Colonic mucosa (tissue), 4 donors: ENCODE measurements at places on chromosomes 6 and 20.

DNA sequence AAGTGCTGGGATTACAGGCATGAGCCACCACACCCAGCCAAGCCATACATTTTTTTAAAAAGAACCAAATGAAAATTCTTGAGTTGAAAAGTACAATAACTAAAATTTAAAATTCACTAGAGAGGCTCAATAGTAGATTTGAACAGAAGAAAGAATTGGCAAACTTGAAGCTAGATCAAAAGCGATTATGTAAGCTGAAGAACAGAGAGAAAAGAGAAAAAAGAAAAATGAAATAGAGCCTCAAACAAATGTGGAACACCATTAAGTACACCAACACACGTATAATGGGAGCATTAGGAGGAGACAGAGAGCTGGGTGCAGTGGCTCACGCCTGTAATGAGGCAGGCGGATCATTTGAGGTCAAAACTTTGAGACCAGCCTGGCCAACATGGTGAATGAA is 31.0 kb downstream of the ERGIC3 start:
- DNase-seq = no peak

GRCh38 chr6:7148100-7148822 is 40.5 kb downstream of the RREB1 start:
- DNase-seq = no peak

GRCh38 chr6:159968295-159969203 is at the start of gene IGF2R:
TSS of gene IGF2R (plus strand) at chr6:159969082. CDS start at chr6:159969247, 165 bp downstream.
- DNase-seq = peak; percentile 93

GRCh38 chr6:162670345-162670744 is 57.2 kb downstream of the PRKN start:
- no peak for DNase-seq

DNA sequence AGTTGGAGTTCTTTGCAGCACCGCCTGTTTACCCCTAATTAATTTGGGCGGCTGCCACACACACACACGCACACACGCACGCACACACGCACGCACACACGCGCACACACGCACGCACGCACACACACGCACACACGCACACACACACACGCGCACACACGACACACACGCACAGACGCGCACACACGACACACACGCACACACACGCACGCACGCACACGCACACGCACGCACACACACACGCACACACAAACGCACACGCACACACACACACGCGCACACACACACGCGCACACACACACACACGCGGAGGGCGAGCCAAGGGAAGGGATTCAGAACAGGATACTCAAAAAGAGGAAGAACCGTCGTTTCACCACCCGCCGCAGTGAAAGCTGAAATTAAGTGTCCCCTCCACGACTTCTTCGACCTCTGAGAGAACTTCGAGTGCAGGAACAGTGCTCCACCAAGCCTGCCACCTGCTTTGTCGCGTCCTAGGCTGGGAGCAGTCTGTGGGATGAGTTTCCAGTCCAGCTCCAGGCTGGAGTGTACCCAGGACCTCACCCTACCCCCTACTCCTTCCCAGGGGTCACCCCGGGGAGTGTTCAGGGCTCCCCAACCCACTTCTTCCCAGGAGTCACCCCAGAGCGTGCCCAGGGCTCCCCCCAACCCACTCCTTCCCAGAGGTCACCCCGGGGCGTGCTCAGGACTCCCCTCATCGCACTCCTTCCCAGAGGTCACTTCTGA is 1.1 kb downstream of the RNASET2 start:
- DNase-seq = peak; percentile 54

DNA sequence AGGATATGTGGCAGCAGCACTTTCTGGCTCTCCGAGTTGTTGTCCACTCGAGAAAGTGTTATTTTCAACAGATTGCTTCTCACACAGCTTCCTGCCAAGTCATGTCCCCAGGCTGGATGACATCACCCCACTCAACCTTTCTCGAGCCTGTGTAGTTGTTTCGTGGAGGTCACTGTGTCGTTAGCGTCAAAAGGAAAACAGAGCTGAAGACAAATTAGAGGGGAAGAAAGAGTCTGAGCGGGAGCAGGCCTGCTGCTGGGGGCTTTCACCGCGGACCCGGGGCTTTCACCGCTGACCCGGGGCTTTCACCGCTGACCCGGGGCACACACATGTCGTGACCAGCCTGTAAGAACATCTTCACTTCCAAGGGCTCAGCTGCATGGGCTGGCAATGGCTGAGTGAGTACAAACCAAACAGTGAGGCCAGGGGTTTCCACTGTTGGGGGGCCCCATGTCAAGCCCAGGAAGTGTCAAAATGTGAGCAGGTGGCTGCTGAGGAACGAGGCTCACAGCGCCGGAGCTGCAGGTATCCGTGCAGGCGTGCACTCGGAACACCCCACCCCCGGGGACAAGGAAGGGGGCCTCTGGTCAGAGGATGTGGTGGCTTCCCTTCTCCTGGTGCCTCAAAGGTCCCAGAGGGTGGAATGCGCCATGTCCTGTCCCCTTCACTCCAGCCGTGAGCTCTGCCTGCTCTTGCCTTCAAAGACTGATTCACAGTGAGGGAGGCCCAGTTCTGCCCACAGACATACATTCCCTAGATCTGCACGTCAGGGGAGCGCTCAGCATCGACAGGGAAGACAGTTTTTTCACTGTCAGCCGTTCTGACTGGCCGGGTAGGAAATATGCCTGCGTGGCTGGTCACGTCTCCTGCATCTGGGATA is 365.9 kb downstream of the TAF4 start:
- DNase-seq = no peak

DNA sequence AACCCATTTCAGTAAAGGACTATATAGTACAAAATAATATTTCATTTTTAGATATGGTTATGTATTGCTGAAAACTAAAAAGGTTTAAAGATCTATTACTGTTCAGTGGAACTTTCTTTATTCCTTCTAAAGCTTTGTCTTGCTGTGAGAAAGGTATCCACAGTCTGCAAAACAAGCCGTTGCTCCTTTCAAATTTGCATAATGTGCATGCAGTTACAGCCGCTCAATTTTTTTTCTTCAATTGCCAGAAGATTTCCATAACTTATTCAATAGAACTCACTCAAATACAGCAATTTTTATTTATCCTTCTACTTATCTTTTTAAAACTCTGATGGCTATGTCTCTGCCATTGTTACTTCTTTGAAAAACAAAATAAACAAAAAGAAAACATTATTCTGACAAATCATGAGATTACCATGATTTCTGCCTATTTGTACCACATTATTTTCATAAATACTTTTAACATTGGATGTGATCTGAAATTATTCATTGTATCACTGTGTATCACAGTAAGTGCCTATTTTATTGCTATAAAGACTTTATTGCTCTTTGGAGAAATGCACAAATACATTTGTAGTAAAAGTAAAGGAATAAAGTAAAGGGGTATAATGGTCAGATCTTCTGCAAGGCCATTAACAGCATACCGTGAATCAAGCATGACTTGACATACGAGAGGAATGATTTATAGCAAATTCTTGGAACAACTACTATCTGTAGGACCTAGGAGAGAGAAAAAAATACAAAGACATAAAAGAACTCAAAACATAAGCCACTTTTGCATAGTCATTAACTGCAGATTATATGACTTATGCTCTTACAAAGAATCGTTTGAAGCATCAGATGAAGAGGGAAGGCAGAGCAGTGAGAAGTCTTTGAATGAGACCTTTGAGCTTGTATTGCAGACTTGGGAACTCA is 29.6 kb upstream of the HBS1L start:
- no peak for DNase-seq

DNA sequence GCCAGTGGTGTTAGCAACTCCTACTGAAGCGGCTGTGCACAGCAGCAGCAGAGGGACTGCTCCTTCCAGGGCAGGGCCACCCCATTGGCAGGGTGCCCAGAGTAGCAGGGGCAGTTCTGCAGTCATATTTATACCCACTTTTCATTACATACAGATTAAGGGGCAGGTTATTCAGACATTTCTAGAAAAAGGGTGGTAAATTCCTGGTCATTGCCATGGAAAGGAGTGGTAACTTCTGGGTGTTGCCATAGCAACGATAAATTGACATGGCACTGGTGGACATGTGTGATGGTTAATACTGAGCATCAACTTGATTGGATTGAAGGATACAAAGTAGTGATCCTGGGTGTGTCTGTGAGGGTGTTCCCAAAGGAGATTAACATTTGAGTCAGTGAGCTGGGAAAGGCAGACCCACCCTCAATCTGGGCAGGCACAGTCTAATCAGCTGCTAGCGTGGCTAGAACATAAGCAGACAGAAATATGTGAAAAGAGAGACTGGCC is 45.0 kb downstream of the IYD start:
- DNase-seq = no peak

DNA sequence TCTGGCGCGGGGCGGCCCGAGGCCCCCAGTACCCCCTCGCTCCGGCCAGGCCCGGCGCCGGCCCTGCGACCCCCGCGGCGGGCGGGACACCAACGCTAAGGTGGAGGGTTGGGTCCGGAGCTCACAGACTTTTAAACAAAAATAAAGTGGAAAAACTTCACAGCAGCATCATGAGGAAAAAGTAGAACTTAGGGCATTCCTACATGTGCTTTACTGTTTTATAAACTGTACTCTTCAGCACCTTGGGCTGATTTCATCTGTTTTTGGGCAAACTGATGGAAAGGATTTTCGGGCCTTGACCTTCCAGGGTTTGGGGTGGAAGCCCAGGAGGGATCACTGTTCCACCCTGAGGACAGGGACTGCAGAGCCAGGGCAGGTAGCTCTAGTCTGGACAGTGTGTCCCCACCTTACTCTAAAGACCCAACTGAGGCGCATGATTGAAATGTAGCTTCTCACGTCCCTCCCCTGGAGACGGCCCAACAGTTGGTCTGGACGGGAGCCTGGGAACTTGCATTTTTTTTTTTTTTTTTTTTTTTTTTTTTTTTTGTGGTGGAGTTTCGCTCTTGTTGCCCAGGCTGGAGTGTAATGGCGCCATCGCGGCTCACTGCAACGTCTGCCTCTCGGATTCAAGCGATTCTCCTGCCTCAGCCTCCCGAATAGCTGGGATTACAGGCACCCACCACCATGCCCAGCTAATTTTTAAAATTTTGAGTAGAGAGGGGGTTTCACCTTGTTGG is 740 bp downstream of the NELFCD start:
- peak; percentile 33 for DNase-seq

GRCh38 chr6:7865781-7866180 is 44.8 kb downstream of the TXNDC5 start:
- no peak for DNase-seq

GRCh38 chr6:42175860-42176259 is 2.7 kb downstream of the GUCA1A start:
- no peak for DNase-seq
